Esophagus mucosa (tissue), 1 donor: ENCODE measurements at places on chromosomes 2 and 18.

- ATAC-seq: no peak
Observed at GRCh38 chr2:174797781-174798276, 33.6 kb upstream of the CHRNA1 start.

GRCh38 chr2:36525245-36525644 lies 72.7 kb downstream of the FEZ2 start:
- ATAC-seq: no peak

DNA sequence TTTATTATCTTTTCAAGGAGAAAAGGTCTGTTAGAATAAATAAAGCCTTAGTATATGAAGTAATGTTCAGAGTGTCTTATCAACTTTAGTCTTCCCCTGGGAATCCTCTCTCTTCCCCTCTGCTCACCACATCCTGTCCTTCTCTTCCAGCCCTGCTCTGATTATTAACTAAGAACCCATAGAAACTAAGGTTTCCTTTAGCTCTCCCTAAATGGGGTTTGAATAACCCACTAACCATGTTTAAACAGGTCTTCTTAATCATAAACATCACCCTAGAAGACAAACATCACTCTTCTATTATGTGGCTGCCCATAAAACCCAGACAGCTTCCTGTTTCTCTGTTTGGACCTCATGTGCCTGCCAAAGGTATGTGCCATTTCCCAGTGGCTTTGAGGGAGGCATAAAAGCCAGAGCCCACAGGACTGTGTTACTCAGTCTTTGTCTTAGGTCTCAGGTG lies 50.1 kb downstream of the SLC14A1 start:
- ATAC-seq: no peak

DNA sequence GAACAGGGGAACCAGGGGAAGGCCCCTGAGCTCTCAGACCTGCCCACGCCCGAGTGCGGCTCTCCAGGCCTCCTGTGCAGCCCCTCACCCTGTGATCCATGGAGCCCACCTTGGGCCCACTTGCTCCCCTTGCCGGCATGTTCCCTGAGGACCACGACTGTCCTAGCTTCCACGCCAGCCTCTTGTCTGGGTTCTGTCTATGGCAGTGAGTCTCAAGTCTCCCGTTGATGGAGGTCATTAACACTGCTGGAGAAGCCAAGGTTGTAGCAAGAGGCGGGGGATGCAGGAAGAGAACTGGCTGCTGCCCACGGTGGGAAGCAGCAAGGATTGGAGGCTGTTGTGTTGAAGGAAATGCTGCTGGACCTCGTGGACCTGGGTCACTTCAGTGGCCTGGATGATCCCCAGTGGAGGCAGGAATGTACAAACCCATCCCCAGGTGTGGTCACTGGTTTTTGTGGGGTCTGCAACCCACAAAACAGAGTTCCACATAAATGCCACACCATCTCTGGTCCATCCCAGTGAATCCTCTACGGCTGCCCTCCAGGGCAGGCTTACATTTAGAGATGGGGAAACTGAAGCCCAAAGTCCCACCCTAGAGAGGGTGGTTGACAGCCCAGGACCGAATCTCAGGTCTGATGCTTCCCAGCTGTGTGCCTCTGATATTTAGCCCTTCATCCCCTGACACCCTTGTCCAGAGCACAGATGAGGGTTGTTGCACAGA lies 150.3 kb downstream of the NDUFA10 start:
- no peak for ATAC-seq

GRCh38 chr2:172884336-172884735 lies 148.7 kb downstream of the RAPGEF4 start:
- ATAC-seq: no peak

DNA sequence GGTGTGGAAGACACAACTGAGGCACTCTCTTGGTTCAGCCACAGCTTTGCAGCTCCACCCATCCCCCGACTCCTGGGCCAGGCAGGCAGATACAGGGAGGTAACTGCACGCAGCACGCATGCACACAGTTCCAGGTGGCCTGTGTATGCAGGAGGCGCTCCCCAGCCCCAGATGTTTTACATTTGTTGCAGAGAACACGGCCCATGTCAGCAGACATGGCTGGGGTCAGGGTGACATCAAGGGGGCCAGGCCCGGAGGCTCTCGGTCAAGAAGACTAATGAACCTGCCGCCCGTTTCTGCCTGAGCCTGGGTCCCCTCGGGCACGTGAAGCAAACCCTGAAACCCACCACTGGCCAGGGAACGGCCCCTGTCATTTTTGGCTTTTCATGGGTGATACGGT lies 57.3 kb downstream of the TWIST2 start:
- no peak for ATAC-seq

- ATAC-seq: no peak
Observed at GRCh38 chr2:240788482-240788881, 31.5 kb downstream of the KIF1A start.

GRCh38 chr18:50069422-50069821 lies 125.5 kb downstream of the MYO5B start:
- ATAC-seq: no peak

DNA sequence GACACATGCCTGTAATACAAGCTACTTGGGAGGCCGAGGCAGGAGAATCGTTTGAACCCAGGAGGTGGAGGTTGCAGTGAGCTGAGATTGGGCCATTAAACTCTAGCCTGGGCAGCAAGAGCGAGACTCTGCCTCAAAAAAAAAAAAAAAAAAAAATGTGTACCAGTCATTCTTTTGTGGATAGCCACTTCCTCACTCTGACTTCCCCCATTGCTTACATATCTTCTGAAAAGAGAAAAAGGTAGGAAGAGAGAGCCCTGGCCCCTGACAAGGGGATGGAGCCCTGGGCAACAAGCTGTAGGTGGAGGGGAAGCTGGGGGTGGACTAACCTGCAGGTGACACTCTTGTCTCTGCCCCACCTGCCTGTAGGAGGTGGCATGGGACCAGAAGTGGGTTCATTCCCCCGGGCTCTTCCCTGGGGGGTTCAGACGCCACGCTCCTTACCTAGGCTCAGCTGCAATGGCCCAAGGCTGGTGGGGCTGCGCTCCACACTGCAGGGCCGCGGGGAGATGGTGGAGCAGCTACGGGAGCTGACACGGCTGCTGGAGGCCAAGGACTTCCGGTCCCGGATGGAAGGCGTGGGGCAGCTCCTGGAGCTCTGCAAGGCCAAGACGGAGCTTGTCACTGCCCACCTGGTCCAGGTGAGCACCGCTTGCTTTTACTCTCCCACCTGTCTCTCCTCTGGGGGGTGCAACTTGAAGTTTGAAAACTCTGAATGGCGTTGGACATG lies 39.1 kb downstream of the PCARE start:
- no peak for ATAC-seq

DNA sequence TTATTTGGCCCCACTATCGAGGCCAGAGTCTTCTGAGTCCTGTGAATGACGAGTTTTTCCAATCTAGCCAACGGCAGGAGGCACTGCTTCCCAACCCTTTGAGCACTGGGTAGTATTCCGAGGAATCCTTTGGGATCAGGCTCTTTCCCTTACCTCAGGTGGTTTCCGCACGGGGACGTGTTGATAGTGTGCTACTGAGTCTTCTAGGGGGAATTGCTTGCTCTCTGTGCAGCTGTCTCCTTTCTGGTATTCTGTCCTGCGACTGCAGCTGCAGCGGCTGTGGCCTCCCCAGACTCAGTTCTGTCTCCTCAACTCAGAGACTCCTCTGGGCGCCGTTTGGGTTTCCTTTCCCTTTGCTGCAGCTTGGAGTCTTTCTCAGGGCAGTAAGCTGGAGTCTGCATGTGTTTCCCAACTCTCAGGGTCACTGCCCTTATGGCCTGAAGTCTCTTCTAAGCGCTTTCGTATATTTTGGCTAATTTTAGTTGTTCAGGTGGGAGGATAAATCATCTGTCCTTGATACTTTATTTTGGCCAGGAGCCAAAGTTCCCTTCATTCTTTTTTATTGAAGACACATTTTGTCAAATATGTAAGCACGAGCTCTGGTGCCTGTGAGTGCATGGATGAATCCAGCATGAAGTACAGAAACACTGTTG lies 118.4 kb downstream of the MAP4K4 start:
- no peak for ATAC-seq

GRCh38 chr18:14921547-14921946 lies 173.6 kb downstream of the ANKRD30B start:
- ATAC-seq: no peak

DNA sequence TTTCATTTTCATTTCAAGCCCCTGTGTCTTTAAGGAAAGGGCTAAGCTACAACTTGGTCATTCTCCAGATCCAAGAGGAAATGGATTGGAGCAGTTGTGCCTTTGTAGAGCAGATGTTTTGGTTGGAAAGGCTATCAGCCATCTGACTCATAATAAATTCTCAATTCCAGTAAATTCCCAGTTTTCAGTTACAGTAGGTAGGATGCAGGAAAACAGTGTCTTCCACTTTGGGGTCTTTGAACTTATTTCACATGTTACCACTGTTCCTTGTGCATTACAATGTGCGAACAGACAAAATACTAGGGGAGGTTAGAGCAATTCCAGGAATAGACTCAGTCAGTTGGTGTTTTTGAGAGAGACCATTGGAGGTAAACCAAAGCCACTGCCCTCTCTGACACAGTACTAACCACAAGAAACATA lies 211.9 kb downstream of the BABAM2 start:
- ATAC-seq: no peak

DNA sequence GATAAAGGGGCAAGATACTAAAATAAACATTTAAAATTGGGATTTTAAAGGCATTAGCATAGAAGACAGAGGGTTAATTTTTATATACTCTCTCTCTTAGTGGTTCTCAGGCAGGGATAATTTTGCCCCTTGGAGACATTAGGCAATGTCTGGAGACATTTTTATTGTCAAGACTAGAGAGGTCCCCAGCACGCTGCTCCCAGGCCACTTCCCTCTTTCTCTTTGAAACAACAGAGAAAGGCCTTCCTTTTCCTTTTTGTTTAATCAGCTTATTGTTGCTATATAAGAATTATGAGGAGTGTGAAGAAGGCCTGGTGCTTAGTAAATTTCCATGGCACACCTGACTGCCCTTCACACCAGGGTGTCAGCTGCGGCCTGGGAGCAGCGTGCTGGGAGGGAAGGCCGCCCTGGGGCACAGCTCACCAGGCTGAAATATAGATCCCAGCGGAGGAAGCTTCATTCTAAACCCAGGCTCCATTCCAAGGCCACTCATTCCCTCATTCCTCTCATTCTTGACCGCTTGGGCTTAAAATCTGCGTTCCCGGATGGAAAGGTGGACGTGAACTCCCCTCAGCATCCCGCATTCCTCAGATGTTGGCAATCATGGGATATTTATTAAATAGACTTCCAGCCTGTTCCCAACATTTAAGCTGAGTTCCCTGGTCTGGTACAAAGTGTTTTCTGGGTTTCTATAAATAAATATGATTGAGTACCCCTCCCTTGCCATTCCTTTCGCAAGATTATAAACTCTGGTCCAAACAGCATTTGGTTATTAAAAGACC lies 22.5 kb downstream of the SLC14A2 start:
- no peak for ATAC-seq

DNA sequence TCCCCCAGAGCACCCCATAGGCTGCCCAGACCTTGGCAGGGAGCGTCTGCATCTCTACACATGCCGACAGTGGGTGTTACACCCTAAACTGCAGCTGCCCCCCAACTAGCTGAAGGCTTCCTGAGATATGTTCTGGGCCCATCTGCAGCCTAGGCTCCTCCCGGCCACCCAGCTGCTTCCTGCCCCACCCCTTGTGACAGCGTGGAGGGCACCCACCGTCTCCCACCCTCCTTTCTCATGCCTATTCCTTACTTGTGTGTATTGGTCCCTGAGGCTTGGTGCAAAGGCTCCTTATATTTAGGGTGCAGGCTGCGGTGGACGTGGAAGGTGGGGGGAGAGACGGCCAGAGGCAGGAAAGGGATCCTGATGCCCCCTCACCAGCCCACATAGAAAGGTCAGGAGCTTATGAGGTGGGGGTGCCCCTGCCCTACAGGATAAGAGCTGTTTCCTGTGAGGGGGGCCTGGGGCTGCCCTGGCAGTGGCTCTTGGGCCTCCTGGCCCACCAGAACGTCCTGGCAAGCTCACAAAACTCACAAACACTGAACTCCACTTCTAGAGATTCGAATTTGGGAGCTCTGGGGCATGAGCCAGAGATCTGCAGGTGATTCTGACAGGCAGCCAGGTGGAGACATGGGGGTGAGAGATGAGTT lies 7.3 kb upstream of the PROM2 start:
- no peak for ATAC-seq

DNA sequence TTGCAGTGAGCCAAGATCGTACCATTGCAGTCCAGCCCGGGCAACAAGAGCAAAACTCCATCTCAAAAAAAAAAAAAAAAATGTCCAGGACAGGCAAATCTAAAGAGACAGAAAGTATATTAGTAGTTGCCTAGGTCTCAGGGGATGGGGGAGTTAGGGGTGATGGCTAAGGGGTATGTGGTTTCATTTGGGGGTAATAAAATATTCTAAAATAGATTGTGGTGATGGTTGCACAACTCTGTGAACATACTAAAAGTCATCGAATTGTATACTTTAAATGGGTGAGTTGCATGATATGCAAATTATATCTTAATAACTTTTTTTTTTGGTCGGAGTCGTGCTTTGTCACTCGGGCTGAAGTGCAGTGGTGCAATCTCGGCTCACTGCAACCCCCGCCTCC lies 34.2 kb upstream of the ACTR2 start:
- no peak for ATAC-seq

GRCh38 chr2:186274936-186275575 lies 211.0 kb upstream of the ZC3H15 start:
- no peak for ATAC-seq
